ENCODE measurements at places on chromosomes 4 and X.

GRCh38 chrX:50913520-50913919, 3.0 kb downstream of the BMP15 start:
- H3K27ac ChIP-seq = no peak overlapping the region
- DNase-seq = no peak
- no peaks in the 10 kb centered on the region for H3K36me3 ChIP-seq

GRCh38 chr4:61886131-61886530, 686.0 kb downstream of the ADGRL3 start:
- H3K4me1 ChIP-seq = no peaks in the 10 kb centered on the region
- no peak overlapping the region for H3K4me3 ChIP-seq
- DNase-seq = no peak
- no peak overlapping the region for H3K27ac ChIP-seq
- no peaks in the 10 kb centered on the region for H3K27me3 ChIP-seq

- no peaks in the 10 kb centered on the region for H3K4me1 ChIP-seq
- DNase-seq = no peak
- H3K36me3 ChIP-seq = peaks cover 26% of the 10 kb centered on the region
- H3K4me3 ChIP-seq = no peak overlapping the region
These were observed 94.1 kb downstream of the PDS5A start for GRCh38 chr4:39883646-39884045.

GRCh38 chrX:139077281-139078250, 366.0 kb upstream of the FGF13 start:
- no peaks in the 10 kb centered on the region for H3K36me3 ChIP-seq
- no peak for DNase-seq
- H3K4me3 ChIP-seq = no peak overlapping the region
- H3K4me1 ChIP-seq = no peaks in the 10 kb centered on the region

DNA sequence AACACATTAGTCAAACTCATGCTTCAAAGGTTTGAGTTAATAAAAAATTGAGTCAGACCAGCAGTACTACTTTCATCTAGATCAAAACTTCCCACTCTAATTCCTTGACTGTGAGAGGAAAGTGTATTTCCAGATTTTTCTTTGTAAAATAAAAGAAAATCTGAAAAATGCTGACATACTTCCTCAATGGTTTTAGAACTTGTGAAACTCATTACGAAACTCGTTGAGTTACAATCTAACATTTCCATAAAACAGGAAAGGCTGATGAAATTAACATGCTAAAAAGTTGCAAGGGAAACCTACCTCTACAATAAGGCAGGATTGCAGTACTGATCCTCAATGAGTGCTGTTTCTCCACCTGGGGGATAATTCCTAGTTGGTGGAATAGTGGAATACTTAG, 217.8 kb upstream of the HCCS start:
- H3K4me3 ChIP-seq = no peak overlapping the region
- no peak for DNase-seq
- H3K4me1 ChIP-seq = no peaks in the 10 kb centered on the region
- no peaks in the 10 kb centered on the region for H3K27me3 ChIP-seq

GRCh38 chrX:115898382-115899001, 272.1 kb upstream of the AGTR2 start:
- no peaks in the 10 kb centered on the region for H3K36me3 ChIP-seq
- peaks cover 1% of the 10 kb centered on the region for H3K4me1 ChIP-seq
- H3K27ac ChIP-seq = no peak overlapping the region
- no peaks in the 10 kb centered on the region for H3K27me3 ChIP-seq
- H3K4me3 ChIP-seq = no peak overlapping the region

DNA sequence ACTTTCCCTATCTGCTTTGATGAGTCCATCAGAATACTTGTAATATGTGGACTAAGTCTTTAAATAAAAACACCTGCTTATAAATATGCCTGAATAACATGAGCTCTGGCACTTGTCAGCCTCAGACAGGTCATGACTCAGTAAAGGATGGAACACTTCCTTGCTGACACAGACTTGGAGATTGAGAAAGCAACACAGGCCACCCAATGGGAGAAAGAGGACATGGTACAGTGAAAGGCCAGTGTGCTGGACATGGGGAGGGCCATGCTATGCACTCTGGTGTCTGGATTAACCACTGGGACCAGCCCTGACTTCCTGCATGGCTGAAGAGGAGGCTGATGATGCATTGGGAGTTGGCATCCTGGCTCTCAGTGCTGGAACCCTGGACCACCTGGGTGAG, 149.5 kb downstream of the DHRSX start:
- no peak overlapping the region for H3K27ac ChIP-seq
- H3K4me3 ChIP-seq = no peak overlapping the region
- H3K27me3 ChIP-seq = no peaks in the 10 kb centered on the region
- H3K4me1 ChIP-seq = no peaks in the 10 kb centered on the region
- no peak for DNase-seq

- H3K36me3 ChIP-seq = no peaks in the 10 kb centered on the region
- H3K4me3 ChIP-seq = no peak overlapping the region
- no peaks in the 10 kb centered on the region for H3K27me3 ChIP-seq
- DNase-seq = no peak
- no peak overlapping the region for H3K27ac ChIP-seq
- no peaks in the 10 kb centered on the region for H3K4me1 ChIP-seq
These were observed 110.6 kb upstream of the FSTL5 start for GRCh38 chr4:162274354-162274753.

- H3K27ac ChIP-seq = no peak overlapping the region
- no peaks in the 10 kb centered on the region for H3K36me3 ChIP-seq
- H3K4me3 ChIP-seq = no peak overlapping the region
- no peaks in the 10 kb centered on the region for H3K27me3 ChIP-seq
These were observed 186.1 kb downstream of the ENOX2 start for GRCh38 chrX:130716781-130717413.

DNA sequence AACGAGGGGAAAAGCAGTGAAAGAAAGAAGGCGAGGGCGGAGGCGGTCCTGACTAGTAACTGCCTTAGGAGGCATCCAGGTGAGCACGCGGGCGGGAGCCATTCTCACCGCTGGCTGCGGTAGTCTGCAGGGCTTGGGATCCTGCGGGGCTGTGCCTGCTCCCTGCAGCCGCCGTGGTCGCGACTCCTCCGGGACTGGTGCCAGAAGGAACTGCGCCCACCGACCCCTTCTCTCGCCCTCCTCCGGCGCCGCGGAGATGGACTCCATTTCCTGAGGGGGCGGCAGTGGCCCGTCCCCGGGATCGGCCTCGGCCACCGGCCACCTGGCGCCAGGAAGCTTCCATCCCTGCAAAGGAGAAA, 543 bp downstream of the NFXL1 start:
- no peak for DNase-seq
- peaks cover 14% of the 10 kb centered on the region for H3K36me3 ChIP-seq
- peak overlapping the region; percentile 87 for H3K4me3 ChIP-seq
- peak overlapping the region; percentile 70 for H3K27ac ChIP-seq
- no peaks in the 10 kb centered on the region for H3K27me3 ChIP-seq
- H3K4me1 ChIP-seq = no peaks in the 10 kb centered on the region

- peaks cover 12% of the 10 kb centered on the region for H3K4me1 ChIP-seq
- DNase-seq = no peak
- H3K27ac ChIP-seq = no peak overlapping the region
- H3K4me3 ChIP-seq = no peak overlapping the region
- no peaks in the 10 kb centered on the region for H3K36me3 ChIP-seq
These were observed 87.6 kb upstream of the SLC4A4 start for GRCh38 chr4:71251261-71251660.

DNA sequence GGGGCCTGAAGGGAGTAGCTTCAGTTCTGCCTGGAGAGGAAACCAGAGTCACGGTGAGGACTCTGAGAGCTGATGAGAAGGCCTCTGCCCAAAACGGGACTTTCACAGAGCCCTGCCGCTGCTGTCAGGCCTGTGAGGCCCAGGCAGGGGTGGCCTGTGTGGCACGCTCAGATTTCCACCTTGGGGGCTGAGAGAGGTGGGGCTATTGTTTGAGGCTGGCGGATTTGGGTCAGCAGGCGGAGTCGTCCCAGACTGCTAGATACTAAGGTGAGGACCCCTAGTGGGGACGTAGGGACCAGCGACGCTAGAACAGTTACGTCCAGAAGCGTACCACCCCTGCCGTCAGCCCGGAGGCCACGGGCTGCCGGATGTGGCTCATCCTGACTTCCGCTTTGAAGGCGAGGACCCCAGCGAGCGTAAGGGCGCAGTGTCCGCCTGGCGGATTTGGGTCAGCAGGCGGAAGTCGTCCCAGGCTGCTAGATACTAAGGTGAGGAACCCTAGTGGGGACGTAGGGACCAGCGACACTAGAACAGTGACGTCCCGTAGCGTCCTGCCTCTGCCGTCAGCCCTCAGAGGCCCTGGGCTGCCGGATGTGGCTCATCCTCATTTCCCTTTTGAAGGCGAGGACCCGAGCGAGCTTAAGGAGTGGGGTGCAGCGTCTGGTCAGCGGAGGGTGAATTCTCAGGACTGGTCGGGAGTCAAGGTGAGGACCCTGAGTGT, at the start of gene MAGEB1:
TSS of gene MAGEB1 (plus strand) at position 378 of the 721 bp plus-strand sequence. CDS start 3,348 bp downstream, outside the sequence.
- H3K4me3 ChIP-seq = no peak within 1 kb of the TSS
- no peaks in the 10 kb centered on the region for H3K27me3 ChIP-seq
- no peak for DNase-seq
- H3K36me3 ChIP-seq = no peaks in the 10 kb centered on the region

- no peaks in the 10 kb centered on the region for H3K27me3 ChIP-seq
- H3K27ac ChIP-seq = no peak overlapping the region
- no peaks in the 10 kb centered on the region for H3K36me3 ChIP-seq
- H3K4me1 ChIP-seq = no peaks in the 10 kb centered on the region
These were observed 2045.3 kb downstream of the ARAP2 start for GRCh38 chr4:34198966-34199365.

DNA sequence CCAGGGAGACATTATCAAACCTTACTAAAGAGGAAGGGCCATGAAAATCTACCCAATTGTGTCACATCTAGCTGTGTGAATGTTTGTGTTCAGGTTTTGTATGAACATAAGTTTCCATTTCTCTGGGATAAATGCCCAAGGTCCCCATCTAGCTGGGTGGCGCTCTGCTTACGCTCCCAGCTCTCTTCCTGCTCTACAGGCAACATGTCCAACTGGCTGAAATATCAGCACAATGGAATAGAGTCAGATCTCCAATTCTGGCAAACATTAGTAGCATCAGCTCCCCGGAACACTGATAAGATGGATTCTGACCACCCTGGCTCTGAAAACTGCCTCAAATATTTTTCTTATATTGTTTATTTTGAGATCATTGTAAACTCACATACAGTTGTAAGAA, 74.8 kb downstream of the IRF2 start:
- peaks cover 47% of the 10 kb centered on the region for H3K36me3 ChIP-seq
- H3K4me3 ChIP-seq = no peak overlapping the region
- no peaks in the 10 kb centered on the region for H3K4me1 ChIP-seq
- DNase-seq = no peak
- H3K27ac ChIP-seq = peak overlapping the region; percentile 55

DNA sequence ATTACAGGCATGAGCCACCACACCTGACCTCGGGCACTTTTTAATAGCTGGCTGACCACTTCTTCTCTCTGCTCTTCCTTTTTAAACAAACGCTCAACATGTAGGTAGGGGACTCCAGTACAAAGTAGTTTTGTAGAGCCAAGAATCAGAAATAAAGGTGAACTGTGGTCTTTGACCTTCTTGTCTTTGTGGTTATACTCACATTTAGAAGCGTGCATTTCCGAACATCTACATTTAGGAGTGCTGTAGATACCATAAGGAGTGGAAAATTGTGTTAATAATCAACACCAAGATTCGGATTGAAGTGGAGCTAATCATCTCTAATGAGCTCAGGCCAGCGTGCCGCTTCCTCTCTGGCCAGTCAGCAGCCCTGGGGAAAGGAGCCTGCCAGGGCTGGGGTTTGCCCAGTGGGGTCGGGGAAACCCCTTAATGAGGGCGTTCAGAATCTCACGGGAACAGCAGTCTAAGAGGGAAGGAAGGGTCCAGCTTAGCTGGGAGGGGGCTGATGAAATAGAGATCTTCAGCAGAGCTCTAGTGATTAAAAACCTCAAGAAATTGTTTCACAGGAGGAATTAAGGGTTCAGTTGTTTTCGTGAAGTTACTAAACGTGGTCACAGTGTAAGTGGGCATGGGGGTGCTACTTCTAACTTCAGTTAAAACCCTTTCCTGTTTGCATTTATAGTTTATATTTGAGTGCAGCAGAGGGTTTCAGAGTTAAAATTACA, 81.2 kb downstream of the GAB1 start:
- peaks cover 26% of the 10 kb centered on the region for H3K36me3 ChIP-seq
- no peak overlapping the region for H3K27ac ChIP-seq
- no peak for DNase-seq
- H3K4me3 ChIP-seq = no peak overlapping the region

- no peaks in the 10 kb centered on the region for H3K36me3 ChIP-seq
- no peak for DNase-seq
- no peak overlapping the region for H3K4me3 ChIP-seq
- no peaks in the 10 kb centered on the region for H3K4me1 ChIP-seq
These were observed 348.6 kb downstream of the AR start for GRCh38 chrX:67892401-67892800.

- no peak for DNase-seq
- H3K4me3 ChIP-seq = no peak overlapping the region
- H3K27ac ChIP-seq = peak overlapping the region; percentile 41
- no peaks in the 10 kb centered on the region for H3K27me3 ChIP-seq
- peaks cover 4% of the 10 kb centered on the region for H3K4me1 ChIP-seq
These were observed 55.9 kb upstream of the HGFAC start for GRCh38 chr4:3385711-3386420.

DNA sequence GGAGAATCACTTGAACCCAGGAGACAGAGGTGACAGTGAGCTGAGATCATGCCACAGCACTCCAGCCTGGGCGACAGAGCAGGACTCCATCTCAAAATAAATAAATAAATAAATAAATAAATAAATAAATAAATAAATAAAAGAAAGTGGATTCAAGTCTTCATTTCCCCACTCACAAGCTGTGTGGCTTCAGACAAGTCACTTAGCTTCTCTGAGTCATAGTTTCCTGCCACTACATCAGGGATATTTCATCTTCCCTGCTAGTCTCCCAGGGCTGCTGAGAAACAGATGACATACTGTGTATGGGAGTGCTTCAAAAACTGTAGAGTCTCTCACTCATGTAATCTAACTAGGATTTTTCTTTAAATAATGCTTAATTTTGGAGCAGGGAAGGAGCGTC, 37.2 kb downstream of the TBC1D9 start:
- H3K36me3 ChIP-seq = no peaks in the 10 kb centered on the region
- H3K4me3 ChIP-seq = no peak overlapping the region
- no peak for DNase-seq
- H3K27me3 ChIP-seq = no peaks in the 10 kb centered on the region
- no peaks in the 10 kb centered on the region for H3K4me1 ChIP-seq
- H3K27ac ChIP-seq = no peak overlapping the region

- no peak overlapping the region for H3K27ac ChIP-seq
- H3K4me3 ChIP-seq = no peak overlapping the region
- no peak for DNase-seq
- no peaks in the 10 kb centered on the region for H3K4me1 ChIP-seq
- H3K36me3 ChIP-seq = no peaks in the 10 kb centered on the region
These were observed 257.1 kb upstream of the RPS6KA3 start for GRCh38 chrX:20523626-20524312.

- DNase-seq = no peak
- H3K4me1 ChIP-seq = no peaks in the 10 kb centered on the region
- H3K4me3 ChIP-seq = no peak overlapping the region
- H3K36me3 ChIP-seq = no peaks in the 10 kb centered on the region
- no peaks in the 10 kb centered on the region for H3K27me3 ChIP-seq
These were observed 28.2 kb upstream of the MID1 start for GRCh38 chrX:10648614-10649013.

GRCh38 chrX:96474029-96474740, 210.5 kb upstream of the DIAPH2 start:
- DNase-seq = no peak
- H3K4me3 ChIP-seq = no peak overlapping the region
- H3K27me3 ChIP-seq = no peaks in the 10 kb centered on the region
- no peak overlapping the region for H3K27ac ChIP-seq
